ENCODE measurements at places on chromosomes 13 and 19.

DNA sequence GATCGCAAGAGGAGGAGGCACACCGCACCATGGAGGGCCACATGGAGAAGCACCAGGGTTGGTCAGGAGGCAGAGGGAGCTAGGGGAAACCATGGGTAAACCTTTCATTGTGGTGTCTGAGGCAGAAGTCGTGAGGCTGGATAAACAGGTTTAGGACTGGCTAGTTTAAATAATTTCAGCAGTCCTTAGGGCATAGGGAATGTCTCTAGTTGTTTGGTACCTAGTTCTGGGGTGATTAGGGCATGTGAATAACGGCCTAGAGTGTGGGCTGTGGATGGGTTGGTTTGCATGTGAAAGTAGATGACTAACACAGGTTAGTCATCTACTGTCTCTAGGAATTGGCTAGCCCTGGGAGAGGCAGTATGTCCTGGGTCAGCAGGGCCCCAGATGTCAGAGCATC is 102.3 kb downstream of the STOML3 start:
- no peak for DNase-seq

- no peak for DNase-seq
Observed at GRCh38 chr13:81987159-81987558, 1646.2 kb upstream of the SPRY2 start.

DNA sequence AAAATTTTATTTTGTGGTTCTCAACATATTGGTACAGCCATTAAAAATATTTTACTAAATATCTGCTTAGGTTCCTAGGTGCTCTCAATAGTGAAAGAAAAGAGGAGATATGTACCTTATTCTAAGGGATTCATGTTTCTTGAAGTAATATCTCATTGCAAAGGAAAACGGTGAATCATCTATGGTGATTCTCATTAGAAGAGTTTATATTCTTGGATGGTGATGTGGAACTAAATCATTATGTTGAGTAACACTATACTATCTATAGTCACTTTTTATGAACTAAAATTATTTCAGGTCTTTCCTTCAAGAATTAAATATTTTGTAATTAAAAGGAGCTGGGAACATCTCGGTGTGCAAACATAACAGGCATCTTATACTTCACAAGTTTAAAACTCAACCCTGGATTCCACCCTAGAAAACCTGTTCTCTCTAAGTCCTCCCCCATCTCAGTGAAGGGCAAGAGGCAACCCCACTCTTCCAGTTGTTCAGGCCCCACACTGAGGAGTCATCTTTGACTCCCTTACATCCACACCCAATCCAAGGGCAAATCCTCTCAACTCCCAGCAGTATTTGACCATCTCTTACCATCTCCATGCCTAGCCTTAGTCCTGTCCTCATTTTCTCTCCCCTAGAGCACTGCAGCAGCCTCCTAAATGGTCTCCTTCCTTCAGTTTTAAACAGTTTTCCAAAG is 140.1 kb downstream of the RGCC start:
- no peak for DNase-seq

GRCh38 chr13:98632961-98633360 is 56.1 kb upstream of the STK24 start:
- DNase-seq: no peak
